ENCODE measurements at places on chromosomes 11 and 22.

DNA sequence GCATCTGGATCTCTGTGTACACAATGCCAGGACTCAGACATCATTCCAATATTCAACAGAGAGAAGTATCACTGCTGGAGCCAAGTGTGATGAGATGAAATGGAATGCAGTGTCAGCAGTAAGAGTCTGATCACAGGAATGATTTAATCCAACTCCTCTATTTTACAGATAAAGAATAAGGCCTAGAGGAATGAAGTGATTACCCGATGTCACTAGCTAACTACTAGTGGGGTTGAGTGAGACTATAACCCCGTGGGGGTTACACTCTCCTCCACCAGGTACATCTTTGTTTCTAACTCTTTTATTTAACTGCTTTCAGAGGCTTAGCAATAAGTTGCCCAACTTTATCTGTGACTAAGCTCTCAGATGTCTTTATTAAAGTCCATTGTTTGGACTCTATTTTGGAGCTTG, 94.2 kb upstream of the FAT3 start:
- peak; percentile 69 for DNase-seq

- no peak for DNase-seq
Measured at GRCh38 chr11:65132238-65132987, 1.9 kb downstream of the SYVN1 start.

- no peak for DNase-seq
Measured at GRCh38 chr11:118081241-118081958, 4.5 kb downstream of the TMPRSS4 start.

DNA sequence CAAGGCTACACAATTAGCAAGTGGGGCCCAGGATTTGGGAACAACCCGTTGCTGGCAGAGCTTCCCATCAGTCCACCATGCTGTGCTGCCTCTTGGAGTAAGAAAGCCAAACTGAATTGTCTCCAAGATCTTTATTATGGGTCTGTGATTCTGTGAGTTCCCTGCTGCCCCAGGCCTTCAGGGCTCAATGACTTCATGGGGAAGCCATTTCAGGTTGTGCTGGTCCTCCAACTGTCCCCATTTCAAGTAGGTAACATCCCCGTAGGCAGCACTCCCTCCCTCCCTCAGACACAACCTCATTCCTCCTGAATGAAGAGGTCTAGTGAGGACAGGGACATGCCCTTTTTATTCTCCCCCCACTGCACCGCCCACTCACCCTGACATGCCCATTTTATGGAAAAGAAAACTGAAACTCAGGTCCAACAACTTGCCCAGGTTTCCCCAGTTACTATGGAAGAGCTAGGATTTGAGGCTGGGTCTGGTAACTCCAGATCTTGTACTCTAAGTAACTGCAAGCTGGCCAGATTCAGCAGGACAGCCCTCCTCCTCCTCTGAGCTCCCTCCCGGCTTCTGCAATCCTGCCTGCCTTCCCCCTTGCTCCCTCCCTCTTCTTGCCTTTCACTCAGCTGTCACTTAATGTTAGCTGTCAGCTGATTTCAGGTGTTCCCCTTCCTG, 8.2 kb upstream of the YWHAH start:
- DNase-seq, result no peak

- DNase-seq, result peak; percentile 17
Measured at GRCh38 chr11:30016588-30017363, at the start of gene KCNA4. KCNA4 (minus strand) TSS chr11:30017030; CDS start chr11:30012678, 4,352 bp downstream.

GRCh38 chr11:63931876-63932275, 6.9 kb upstream of the NAA40 start:
- no peak for DNase-seq

DNA sequence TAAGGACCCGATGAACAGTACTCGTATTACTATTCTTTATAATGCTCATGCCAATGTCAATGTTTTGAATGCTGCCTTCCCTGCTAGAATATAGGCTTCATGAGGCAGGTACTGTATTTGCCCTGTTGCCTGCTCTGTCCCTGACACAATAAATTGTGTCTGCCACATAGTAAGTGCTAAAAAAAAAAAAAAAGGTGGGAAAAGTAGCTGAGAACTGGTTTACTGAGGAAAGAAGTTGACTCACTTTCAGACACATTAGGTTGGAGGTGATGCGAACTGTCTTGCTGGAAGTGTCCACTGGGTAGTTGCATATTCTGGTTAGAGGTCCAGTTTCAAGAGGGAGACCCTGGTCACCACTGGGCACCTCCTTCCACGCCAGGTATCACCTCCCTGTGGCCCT, 255.9 kb downstream of the KIRREL3 start:
- DNase-seq, result no peak

GRCh38 chr22:35552196-35552842, 11.7 kb downstream of the RASD2 start:
- peak; percentile 51 for DNase-seq

GRCh38 chr11:73308003-73308960, at the start of gene ARHGEF17:
ARHGEF17 (plus strand) TSS chr11:73308276; CDS start chr11:73308639, 363 bp downstream.
- DNase-seq, result peak; percentile 88

GRCh38 chr11:120054753-120055045, 83.2 kb downstream of the TRIM29 start:
- no peak for DNase-seq

GRCh38 chr22:45218976-45219375, 21.7 kb downstream of the KIAA0930 start:
- DNase-seq, result no peak

DNA sequence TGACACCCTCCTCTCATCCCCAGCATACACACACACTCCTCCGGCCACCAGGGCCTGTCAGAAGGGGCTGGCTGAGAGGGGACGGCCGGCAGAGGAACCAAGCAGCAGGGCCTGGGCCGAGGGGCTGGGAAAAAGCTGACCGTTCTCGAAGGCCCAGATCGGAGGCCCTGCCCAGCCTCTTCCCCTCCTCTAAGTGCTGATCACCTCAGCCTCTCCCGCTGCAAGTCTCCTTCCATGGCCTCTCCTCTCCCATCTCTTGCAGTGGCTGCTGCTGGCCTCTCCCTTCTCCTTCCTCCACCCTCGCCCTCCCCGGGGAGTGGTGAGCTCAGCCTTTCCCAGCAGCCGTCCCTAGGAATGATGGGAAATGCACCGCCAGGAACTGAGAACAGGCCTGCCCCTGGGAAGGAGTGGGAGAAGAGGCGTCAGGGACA, 39.6 kb downstream of the ARRB1 start:
- DNase-seq, result peak; percentile 76

GRCh38 chr11:132278801-132279574, 908.6 kb downstream of the NTM start:
- DNase-seq, result peak; percentile 84

DNA sequence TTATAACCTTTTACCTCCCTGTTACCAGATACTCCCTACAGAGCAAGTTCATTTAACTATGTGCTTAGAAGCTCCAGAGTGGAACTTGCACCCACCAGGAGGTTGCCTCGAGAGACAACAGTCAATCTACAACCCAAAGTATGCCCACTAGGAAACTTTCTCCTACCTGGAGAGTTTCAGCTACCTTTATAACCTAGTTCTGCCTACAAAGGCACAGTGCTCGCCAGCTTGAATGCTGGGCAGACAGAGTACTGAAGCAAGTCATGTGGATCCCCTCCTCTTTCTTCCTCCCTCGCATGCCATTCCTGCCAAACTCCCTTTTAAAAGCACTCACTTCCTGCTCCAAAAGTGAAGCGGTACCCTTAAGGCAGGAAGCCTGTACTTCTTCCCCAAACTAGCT, 258.9 kb downstream of the SWAP70 start:
- peak; percentile 34 for DNase-seq

DNA sequence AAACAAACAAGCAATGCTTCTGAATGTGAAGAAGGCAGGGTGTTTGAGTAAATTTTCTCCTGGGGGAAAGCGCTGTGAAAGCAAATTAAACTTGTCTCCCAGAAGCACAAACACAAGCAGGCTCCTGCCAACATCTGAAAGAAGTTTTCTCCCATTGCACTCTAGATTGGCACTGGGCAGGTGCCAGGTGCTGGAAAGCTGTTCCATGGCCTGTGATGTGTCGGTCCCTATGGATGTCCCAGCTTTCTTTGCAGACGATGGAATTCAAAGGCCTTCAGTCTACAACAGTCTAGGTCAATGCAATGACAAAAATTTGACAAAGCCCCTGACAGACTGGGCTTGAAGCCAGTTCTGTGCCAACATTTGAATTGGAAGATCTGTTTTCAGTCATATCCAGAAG, 246.1 kb upstream of the NARS2 start:
- no peak for DNase-seq

DNA sequence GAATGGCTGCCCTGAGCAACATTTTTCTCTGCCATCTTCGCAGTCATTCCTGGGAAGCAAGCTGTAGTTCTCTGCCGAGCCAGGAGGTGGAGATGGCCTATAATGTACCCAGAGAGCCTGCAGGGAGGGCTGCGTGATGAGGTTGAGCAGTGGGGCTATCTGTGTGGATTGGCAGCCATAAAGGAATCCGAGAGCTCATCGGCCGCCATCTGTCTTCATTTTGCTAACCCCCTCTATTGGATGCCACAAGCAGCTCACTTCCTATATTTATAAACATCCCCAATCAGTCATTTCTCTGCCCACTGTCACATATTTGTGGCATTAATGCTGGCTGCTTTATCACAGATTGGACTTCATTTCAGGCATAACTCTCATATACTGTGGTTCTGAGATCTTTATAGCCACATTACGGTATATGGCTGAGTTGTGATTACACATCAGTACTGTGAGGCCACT, 209.5 kb downstream of the NTM start:
- DNase-seq, result peak; percentile 86

GRCh38 chr11:128503245-128503991, 83.9 kb downstream of the ETS1 start:
- peak; percentile 97 for DNase-seq

GRCh38 chr11:38460429-38460828, 1862.4 kb upstream of the RAG2 start:
- DNase-seq, result peak; percentile 83

- no peak for DNase-seq
Measured at GRCh38 chr11:116231543-116231942, 541.2 kb downstream of the BUD13 start.
